Caco-2 (cell line): ENCODE measurements at places on chromosomes 2 and 18.

DNA sequence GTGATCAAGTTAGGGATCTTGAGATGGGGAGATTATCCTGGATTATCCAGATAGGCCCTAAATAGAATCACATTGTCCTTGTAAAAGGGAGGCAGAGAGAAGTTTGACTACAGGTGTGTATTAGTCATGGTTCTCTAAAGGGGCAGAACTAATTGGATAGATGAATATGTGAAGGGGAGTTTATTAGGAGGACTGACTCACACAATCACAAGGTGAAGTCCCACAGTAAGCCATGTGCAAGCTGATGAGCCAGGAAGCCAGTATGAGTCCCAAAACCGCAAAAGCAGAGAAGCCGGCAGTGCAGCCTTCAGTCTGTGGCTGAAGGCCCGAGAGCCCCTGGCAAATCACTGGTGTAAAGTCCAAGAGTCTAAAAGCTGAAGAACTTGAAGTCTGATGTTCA lies 275.8 kb downstream of the KCNS3 start:
- DNase-seq: no peak

- DNase-seq: no peak
These were observed 1.3 kb downstream of the NETO1 start for GRCh38 chr18:72866442-72866900.

DNA sequence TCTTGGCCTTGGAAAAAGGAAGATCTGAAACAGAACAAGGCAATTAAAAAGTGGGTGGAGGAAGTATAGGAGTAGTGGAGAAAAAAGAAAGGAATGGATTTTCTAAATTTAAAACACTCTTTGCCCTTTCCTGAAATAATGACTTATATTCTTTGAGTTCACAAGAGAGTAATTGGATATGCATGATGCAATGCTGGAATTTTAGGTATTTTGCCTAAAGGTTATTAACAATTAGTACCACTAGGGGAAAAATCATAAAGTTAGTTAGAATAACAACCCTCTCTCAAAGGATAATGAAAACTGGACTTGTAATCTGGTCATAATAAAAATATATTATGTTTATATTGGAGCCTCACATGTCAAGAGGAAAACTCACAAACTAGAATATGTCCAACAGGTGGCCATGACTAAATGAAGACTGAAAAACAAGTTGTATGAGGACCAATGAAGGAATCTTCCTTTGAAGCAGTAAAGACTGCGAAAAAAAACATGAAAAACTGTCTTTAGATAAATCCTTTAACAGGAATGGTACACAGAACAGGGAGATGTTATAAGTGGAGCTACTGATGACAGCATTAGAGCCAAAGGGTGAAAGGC lies 281.8 kb downstream of the NCKAP5 start:
- no peak for DNase-seq

- no peak for DNase-seq
These were observed 73.6 kb downstream of the BOD1L2 start for GRCh38 chr18:57220480-57220879.

- DNase-seq: no peak
These were observed 43.4 kb downstream of the THUMPD2 start for GRCh38 chr2:39735648-39736047.

- DNase-seq: no peak
These were observed 29.3 kb upstream of the CEP68 start for GRCh38 chr2:65026704-65027464.

GRCh38 chr2:128315829-128316776 lies 2.6 kb downstream of the HS6ST1 start:
- no peak for DNase-seq

- no peak for DNase-seq
These were observed 612.9 kb downstream of the LRP1B start for GRCh38 chr2:141517852-141518421.

GRCh38 chr2:222483513-222484039 lies 59.2 kb downstream of the SGPP2 start:
- no peak for DNase-seq

GRCh38 chr2:214902286-214902685 lies 92.8 kb upstream of the BARD1 start:
- DNase-seq: no peak

DNA sequence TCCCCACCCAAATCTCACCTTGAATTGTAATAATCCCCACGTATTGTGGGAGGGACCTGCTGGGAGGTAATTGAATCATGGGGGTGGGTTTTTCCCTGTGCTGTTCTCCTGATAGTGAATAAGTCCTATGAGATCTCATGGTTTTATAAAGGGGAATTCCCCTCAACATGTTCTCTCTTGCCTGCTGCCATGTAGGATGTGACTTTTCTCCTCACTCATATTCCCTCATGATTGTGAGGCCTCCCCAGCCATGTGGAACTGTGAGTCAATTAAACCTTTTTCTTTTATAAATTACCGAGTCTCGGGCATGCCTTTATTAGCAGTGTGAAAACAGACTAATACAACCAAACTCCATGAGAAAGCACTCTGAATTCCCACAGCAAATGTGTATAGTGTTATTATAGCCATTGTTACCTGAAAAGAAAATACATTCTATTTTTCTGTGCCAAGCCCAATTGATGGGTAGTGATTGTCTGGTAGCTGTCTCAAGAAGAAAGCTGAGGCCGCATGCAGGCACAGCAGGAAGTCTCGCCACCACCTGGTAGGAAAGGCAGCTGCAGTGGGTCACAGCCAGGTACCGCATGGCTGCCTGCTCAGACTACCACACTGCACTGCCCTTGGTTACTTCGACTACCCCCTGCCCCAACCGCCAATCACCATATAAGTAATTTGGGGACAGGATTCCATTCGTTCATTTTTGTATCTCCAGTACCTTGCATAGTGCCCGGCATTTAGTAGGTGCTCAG lies 10.3 kb upstream of the ZBTB7C start:
- DNase-seq: peak; percentile 12

DNA sequence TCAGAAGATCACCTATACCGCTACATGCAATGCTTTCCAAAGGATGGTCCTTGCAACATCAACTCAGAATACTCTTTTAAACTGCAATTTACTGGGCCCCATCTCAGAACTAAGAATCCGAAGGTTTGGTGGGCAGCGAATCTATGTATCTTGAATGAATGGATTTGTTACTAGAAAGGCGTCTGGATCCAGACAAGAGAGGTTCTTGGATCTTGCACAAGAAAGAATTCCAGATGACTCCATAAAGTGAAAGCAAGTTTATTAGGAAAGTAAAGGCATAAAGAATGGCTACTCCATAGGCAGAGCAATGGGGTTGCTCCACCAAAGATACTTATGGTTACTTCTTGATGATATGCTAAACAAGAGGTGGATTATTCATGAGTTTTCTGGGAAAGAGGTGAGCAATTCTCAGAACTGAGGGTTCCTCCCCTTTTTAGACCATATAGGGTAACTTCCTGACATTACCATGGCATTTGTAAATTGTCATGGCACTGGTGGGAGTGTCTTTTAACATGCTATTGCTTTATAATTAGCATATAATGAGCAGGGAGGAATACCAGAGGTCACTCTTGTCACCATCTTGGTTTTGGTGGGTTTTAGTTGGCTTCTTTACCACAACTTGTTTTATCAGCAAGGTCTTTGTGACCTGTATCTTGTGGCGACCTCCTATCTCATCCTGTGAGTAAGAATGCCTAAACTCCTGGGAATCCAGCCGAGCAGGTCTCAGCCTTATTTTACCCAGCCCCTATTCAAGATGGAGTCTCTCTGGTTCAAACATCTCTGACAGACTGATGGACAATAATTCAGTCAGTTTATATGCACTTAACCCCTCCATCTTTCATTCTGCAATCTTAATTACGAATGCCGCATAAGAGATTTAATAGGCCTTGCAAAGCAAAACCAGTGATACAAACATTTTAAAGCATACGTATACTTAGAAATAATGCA lies 7.5 kb upstream of the RMDN2 start:
- no peak for DNase-seq

GRCh38 chr2:38154395-38154794 lies 78.4 kb upstream of the CYP1B1 start:
- DNase-seq: no peak

GRCh38 chr2:232325324-232326273 lies 53.0 kb upstream of the ALPP start:
- DNase-seq: peak; percentile 65

- no peak for DNase-seq
These were observed 184.4 kb downstream of the KCNS3 start for GRCh38 chr2:18062892-18063291.

DNA sequence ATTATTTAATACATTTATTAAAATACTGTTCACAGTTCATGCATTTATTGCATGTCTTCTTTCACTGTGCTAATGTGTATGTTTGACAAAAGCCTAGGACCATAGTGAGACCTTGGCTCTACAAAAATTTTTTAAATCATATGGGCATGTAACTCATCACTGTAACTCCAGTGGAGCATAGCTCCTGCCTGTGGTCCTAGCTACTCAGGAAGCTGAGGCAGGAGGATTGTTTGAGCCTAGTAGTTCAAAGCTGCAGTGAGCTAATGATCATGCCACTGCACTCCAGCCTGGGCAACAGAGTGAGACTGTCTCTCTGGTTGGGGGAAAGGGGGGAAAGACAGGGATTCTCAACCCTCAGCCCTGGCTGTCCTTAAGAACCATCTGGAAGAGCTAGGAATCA lies 137.8 kb downstream of the PRKCE start:
- no peak for DNase-seq

- no peak for DNase-seq
These were observed 85.6 kb upstream of the TAF1B start for GRCh38 chr2:9757501-9758264.

- DNase-seq: no peak
These were observed 650.1 kb downstream of the SLC4A3 start for GRCh38 chr2:220277445-220277975.

GRCh38 chr2:34096562-34097171 lies 497.6 kb upstream of the FAM98A start:
- peak; percentile 35 for DNase-seq

GRCh38 chr2:16326711-16327300 lies 338.8 kb downstream of the CYRIA start:
- no peak for DNase-seq

- no peak for DNase-seq
These were observed 33.7 kb upstream of the NTSR2 start for GRCh38 chr2:11703700-11704099.

DNA sequence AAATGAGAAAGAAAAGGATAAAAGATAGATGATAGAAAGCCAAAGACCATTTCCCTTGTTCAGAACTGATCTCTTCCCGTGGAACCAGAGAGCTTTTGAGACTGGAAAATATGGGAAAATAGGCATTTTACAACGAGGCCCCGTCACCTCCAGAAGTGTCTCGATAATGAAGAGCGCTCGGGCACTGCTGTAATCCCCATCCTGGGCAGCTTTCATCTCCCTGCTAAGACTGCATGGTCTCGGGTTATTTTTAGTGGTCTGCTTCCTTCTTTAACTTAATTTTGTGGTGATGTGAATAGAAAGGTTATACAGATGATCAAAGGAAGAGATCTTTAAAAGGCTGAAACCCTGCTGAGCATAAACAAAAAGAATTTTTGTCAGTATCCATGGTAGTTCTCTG lies 176.6 kb downstream of the METTL4 start:
- no peak for DNase-seq

- DNase-seq: no peak
These were observed 31.6 kb upstream of the WDR75 start for GRCh38 chr2:189409647-189410046.

- no peak for DNase-seq
These were observed 8.6 kb upstream of the ARMC9 start for GRCh38 chr2:231189571-231190495.

DNA sequence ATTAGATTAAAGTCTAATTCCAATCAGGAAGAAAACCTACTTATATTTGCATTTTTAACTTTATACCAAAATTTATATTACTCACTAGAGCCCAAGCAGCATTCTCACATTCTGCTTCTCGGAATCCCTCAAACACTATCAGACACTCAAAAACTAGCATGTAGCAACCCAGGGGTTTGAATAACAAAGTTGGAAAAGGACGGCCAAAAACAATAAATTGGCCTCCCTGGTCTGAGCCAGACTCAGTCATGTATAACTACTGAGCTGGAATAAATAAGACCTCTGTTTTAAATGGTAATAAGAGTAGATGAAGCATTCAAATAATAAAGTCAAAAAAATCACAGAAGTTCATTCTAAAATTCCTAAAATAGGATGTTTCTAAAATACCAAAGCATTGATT lies 290.9 kb downstream of the IRS1 start:
- no peak for DNase-seq

DNA sequence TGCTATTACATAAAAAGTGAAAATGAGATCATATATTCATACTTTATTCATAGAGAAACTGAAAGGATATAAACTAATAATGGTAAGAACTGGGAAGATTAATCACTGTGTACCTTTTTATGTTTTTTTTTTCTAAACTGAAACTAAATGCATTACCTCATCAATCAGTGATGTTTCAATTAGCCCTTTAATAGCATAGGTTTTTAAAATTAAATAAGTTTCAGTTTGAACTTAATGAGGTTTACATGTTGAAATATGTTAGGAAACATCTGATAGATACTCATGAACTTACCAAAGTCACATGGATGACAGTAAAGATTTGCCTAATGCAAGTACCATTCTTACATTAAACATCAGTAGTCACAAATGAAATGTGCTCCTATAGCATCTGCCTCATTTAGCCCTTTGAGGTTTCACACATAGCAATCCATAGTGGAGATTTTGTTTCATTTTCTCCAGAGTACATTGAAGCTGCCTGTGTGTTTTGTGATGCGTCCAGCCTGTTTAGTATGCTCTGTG lies 8.9 kb downstream of the MAPRE2 start:
- DNase-seq: no peak

DNA sequence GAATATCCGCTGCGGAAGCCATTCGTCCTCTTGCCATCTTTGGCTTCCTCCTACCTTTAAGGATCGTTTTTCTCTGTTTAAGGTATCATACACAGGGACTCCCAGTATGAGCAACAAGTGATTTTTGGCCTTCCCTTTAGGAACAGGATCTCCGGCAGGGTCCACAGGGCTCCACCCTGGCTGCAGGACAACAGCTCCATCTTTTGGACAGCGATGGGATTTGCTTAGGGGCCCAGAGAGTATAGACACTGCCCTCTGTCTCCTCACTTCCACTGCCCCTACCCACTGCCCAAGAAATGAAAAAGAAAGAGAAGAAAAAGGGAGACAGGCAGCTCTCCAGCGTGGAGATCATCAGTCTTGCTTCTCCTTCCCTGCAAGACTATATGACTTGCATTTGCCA lies 224.5 kb downstream of the UXS1 start:
- peak; percentile 30 for DNase-seq

GRCh38 chr2:219254590-219255201 lies 978 bp upstream of the TUBA4A start:
- DNase-seq: no peak

DNA sequence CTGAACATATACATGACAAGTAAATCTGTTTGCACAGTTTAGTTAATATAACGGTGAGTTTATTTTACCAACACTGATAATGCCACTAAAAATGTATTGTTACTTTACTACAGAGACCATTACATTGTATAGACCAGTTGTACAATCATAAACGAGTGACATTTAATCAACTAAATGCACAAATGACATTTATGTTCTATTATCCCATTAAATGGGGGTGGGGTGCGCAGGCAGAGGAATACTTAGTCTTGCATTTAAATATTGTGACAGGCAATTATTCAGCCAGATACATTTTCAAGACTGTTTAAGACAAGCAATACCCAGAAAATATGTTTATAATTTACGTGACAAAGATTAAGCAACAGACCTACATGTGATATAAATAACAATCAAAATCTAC lies 72.0 kb upstream of the CHAC2 start:
- DNase-seq: no peak

- no peak for DNase-seq
These were observed 40.5 kb upstream of the RTN4 start for GRCh38 chr2:55090702-55091101.
